ENCODE measurements at places on chromosomes 12 and 14.

GRCh38 chr12:106771425-106771824, 3.1 kb upstream of the RIC8B start:
- no peak for DNase-seq

- DNase-seq: no peak
These were observed 23.2 kb upstream of the MTHFD1 start for GRCh38 chr14:64364907-64365306.

- DNase-seq: no peak
These were observed 165.4 kb upstream of the CPNE8 start for GRCh38 chr12:39070775-39071174.

DNA sequence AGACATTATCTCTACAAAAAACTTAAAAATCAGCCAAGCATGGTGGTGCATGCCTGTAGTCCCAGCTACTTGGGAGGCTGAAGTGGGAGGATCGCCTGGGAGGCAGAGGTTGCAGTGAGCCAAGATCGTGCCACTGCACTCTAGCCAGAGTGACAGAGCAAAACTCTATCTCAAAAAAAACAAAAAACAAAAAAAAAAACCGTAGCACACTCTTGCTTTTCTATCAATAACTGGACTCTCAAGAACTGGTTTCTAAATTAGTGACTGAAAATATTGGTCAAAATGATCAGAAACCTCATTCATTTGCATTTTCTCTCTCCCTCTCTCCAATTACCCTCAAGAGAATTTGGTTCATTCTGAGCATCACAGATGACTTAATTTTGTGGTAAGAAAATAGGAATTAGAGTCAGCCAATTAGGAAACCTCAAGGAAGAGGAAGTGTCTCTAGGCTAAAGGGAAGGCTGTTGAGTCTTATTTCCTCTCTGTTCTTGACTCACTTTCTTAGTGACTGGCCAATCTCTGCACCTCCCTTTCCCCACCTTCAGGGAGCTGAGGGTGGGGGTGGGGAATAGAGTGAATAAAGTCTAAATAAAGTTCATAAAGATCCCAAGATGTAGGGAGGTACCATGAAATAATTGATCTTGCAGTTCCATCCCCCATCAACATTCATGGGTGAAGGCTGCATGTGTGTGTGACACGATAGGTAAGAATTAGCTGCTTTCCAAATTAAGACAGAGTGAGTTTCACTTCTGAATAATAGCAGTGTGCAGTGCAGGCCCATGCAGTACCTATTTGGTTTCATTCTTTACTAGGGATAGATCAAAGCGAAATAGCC, 6.8 kb upstream of the PSMA6 start:
- DNase-seq: no peak

DNA sequence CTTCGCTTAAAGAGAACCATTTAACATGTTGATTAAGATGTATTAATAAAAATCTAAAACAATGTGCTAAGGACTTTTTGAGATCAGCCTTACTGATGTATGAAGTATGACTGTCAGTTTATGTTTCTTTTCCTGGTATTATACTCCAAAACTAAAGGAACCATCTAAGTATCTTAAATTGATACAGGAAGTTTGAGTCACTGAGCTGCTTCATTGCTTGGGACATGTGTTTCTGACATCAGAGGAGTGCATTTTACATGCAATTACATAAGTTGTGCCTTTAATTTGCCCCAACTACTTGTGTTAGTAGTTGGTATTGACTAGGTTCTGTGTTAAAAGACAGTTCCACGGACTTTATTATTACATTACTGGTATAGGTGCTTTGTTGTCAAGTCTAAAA, 50.9 kb downstream of the PROX2 start:
- DNase-seq: no peak

DNA sequence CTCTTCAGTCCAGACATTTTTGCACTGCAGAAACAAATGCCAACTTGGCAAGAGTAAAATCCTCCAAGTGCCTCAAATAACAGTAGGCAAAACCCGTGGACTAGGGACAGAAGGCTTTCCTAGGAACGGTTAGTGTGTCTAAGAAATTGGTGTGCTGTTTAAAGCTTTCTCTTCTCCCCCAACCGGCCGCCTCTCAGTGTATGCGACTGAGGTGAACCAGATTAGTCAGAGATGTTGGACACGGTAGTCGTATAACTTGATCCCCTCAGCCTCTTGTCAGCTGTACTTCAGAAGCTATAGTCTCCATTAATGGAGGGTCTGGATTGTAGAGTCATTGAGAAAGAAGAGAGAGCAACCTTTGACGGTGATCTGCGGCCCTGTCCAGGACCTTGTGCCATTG, 21.7 kb downstream of the PPFIBP1 start:
- no peak for DNase-seq

DNA sequence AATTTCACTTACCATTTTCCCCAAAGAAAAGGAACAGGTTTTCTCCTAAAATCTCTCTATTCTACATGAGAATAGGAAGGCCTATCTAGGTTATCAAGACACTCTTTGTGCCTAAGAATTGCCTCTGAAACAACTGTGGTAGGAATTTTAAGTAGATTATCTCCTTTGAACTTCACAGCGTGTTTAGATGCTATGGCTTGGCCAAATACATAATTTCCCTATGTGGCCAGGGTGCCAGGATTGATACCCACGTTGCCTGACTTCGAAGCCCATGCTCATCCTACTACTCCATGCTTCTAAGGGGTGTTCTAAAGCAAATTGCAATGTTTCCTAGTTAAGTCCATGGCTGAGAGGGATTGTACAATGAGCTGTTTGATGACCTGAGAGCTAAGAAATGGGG, 241.5 kb upstream of the FBXO33 start:
- no peak for DNase-seq

DNA sequence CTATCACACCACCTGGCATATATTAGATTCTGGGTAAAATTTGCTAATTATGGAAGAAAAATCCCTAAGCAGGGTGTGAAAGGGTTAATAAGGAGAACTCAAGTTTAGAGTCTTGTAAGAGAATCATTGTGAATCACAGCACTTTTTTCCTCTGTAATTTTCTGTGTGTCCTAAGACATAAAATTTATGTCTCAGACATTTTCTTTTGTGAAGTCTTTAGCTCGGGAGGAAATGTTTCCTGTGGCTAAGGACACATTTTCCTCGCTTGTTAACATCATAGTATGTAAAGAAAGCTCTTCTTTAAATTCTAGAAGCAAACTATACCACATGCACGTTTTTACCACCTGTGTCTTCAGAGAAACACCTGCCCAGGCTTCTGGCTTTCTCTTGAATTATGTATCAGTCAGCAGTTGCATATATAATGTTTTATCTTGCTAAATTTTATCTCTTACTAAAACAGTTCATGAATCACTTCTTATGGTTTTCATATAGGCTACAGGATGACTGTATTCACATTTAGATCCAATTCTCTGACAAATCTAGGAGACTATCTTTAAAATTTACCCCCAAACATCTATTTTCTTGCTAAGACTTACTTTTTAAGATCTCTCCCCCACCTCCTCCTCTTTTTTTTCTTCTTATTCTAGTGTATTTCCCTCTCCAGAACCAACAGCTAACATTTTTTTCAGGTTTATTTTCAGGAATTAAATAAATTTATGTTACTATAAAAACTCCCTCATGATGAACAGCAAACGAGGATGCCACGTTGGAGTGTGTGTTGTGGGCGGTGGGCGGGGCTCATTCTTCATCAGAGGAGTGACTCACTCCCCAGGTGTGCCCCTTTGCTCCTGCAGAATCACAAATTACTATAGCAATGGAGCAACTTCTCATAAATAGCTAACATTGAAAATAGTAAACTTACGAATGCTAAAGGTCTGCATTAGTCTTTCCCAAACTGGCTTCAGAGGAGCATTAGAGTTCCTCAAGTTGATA, 11.6 kb upstream of the CSRP2 start:
- DNase-seq: no peak

- DNase-seq: no peak
These were observed 446.8 kb upstream of the SOX5 start for GRCh38 chr12:24396224-24396623.

DNA sequence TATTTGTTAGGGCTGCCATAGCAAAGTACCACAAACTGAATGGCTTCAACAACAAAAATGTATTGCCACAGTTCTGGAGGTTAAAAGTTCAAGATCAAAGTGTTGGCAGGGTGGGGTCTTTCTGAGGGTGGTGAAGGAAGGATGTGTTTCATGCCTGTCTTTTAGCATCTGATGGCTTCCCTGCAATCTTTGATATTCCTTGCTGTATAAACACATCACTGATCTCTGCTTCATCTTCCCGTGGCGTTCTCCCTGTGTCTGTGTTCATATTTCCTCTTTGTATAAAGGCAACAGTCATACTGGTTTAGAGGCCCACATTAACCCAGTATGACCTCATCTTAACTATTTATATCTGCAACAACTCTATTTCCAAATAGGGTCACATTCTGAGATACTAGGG, 167.5 kb downstream of the BTG1 start:
- DNase-seq: peak; percentile 37

DNA sequence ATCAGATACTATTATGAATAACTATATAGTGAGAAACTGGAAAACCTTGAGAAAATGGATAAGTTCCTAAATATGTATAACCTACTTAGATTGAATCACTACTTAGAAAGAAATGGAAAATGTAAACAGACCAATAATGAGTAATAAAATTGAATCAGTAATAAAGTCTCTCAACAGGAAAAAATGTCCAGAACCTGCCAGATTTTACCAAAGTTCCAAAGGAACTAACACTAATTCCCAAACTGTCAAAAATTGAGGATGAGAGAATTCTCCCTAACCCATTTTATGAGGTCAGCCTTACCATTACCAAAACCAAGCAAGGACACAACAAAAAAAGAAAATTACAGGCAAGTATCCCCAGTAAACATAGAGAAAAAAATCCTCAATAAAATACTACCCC, 272.0 kb downstream of the RPAP3 start:
- DNase-seq: no peak

DNA sequence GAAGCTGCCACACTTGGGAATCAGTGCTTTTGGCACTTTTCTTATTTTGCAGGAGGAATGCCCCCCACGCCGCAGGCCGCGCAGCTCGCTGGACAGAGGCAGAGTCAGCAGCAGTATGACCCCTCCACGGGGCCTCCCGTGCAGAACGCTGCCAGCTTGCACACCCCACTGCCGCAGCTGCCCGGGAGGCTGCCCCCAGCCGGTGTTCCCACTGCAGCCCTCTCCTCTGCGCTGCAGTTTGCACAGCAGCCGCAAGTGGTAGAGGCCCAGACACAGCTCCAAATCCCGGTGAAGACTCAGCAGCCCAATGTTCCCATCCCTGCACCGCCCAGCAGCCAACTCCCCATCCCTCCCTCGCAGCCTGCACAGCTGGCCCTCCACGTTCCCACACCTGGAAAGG, 32.3 kb downstream of the EP400 start:
- DNase-seq: no peak

GRCh38 chr12:93794738-93795137, 117.6 kb downstream of the CRADD start:
- no peak for DNase-seq

DNA sequence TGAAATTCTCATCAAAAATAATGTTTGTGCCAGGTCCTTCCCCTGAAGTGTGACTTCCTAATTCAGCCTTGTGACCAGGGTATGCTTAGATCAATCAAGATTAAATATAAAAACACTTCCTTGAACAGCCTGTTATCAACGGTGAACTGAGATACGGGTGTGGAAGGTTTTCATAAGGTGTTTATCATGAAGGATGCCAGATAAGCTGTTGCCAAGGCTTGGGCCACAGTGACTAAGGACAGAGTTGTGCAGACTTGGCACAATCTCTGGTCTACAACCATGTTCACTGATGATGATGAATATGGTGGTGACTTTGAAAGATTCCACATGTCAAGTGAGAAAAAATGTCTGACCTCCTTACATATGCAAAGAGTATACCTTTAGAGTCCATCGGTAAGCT, 51.3 kb upstream of the LIN7A start:
- DNase-seq: no peak

GRCh38 chr14:34065236-34065635, 114.4 kb upstream of the EGLN3 start:
- DNase-seq: no peak

DNA sequence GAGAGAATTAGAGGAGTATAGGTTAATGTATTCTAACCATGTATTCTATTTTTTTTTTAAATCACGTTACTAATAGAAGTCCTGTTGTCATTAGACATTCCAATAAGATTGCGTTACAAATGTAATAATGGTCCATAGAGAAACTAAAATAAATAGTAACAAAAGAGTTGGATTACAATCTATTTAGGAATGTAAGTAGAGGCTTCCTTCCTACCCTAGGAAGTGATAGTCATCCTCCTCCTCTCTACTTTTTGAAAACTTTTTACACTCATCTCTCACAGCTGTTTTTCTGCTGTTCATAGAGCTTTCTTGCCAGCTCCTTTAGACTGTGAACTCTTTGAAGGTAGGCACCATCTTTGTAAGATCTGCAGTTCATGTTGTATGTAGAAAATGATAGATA, 23.6 kb downstream of the TRHDE start:
- DNase-seq: no peak

- no peak for DNase-seq
These were observed 64.1 kb downstream of the ITPR2 start for GRCh38 chr12:26768611-26769603.

DNA sequence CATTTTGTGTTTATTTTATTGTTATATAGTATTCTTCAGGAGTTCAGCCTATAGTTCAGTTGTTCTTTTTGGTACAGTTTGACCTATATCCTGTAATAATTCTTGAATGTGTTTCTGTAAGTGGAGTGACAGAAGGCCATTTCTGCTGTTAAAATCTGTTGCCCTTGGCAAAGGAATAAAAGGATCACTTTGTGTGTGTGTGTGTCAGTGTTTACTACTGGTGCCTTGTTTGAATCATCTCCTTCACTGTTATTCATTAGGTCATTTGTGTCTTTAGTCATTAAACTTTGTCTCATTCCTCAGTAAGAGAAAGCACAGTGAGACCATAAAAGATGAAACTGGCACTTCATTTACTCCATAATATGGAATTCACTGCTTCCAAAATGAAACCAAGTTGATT, 130.7 kb downstream of the TMTC2 start:
- DNase-seq: no peak

GRCh38 chr12:106072751-106073150, 66.0 kb downstream of the NUAK1 start:
- DNase-seq: no peak

DNA sequence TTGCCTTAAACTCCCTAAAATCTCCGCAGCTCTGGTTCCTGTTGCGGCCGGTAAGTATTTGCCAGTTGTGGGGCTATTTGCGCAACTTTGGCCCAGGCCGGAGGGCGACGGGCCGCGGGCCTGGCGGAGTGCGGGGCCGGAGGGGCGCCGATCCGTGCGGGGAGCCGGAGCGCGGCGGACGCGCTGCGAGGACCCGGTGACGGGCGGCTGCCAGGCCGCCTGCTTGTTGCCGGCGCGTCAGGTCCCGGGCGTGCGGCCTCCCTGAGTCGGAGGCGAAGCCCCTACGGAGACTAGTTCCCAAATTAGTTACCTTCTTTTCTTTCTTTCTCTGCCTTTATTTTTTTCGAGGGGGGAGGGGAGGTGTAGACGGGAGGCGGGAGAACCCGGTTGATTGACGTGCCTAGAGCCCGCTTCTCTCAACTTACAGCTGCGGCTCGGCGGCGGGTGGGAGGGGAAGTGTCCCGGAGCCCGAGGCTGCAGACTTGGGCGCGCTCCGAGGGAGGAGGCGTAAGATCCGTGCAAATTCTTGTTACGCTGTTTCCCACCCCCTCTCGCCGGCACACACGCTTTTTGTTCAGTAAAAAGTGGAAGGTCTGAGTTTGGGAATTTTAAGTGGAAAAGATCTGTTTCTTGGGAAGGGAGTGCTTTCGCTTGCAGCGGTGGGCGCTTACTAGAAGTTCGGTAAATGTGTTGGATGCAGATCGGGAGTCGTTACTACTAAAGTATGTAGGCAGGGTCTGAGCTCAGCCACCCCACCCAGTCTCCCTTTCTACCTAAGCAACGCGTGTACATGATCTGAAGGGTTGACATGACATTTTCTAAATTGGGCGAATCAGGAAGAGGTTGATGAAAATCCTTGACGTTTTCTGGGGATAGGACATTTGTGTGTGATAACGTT, 576 bp downstream of the ZBTB1 start:
- peak; percentile 78 for DNase-seq

Data from T-helper 1 cell (primary cell).